Adrenal gland (tissue), 19 donors: ENCODE measurements at places on chromosomes 1 and 21.

DNA sequence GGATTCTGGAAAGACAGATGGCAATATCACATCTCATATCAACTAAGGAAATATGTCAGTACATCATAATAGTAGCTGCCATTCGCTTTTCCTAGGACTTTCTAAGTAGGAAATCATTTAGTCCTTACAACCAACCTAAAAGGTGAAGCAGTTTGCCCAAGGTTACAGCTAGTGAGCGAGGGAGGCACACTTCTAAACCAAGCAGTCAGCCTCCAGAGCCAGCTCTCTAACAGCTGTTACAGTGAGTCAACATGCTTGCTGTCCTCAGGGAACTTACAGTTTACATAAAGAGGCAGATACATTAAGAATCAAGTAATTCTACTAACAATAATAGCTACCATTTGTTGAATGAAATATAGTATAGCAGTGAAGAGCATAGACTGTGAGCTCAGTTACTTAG, 57.1 kb downstream of the GIPC2 start:
- no peak for DNase-seq

DNA sequence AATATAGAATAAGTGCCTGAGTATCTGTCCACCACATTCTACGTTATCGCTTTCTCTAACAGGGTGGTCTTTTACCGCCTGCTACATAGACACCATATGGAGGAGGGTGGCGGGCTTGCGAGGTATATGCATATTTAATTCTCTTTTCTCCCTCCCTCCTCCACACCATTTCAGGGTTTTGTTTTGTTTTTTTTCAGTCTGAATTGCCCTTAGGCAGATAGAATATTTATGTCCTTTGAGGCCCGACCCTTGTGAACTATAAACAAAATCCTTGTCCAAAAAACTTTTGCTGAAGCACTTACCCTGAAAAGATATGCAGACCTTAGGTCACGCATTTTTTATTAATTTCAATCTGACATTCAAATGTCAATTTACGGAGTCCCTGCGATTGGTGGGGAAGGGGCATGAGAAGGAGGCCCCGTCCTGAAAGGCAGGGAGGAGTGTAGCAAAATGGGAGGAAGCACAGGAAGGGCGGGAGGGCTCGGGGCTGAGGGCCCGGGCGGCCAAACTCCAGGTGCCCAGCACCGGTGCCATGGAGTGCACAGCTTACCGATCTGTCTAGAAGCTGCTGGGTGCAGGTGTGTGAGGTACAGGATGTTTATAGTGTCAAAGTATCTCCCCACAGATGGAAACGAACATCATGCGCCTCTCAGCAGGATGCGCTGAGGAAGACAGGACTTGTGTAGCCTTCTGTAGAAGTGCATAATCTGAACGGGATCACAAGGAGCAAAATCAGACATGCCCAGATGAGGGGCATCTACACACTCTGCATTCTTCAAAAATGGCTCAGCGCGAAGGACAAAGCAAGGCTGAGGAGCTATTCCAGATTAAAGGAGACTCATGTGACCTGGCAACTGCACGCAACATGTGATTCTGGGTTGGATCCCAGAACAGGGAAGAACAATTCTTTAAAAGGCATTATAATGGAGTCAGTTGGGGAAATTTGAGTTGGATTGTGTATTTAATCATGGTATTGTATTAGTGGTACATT, 68.8 kb upstream of the LYST start:
- peak; percentile 25 for DNase-seq

GRCh38 chr1:154445040-154445472, 39.9 kb downstream of the IL6R start:
- DNase-seq, result no peak

DNA sequence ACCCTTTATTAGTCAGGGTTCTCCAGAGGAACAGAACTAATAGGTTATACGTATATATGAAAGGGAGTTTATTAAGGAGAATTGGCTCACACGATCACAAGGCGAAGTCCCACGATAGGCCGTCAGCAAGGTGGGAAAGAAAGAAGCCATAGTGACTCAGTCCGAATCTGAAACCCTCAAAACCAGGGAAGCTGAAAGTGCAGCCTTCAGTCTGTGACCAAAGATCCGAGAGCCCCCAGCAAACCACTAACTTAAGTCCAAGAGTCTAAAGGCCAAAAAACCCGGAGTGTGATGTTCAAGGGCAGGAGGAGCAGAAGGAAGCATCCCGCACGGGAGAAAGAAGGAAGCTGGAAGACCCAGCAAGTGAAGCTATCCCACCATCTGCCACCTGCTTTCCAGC, 9.9 kb downstream of the IFNLR1 start:
- no peak for DNase-seq

DNA sequence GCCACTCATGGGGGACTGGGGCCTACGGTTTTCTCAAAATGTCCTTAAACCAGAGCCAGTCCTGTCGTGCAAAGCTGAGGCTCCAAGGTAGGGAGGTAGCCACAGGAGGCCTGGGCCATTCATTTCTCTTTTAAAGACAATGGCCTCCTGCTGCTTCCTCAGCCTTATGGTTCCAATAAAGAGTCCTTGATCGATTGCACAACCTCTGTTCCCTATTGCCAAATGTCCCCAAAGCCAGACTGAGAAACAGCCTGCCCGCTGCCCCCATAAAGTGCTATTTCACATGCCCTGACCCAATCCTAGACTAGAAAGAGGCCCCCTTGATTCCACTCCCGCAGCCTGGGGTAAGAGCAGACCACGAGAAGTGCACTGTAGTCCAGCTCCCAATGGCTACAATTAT, 166.7 kb downstream of the CLIC6 start:
- DNase-seq, result peak; percentile 64

- DNase-seq, result no peak
Observed at GRCh38 chr1:87186346-87186745, 142.3 kb upstream of the LMO4 start.

DNA sequence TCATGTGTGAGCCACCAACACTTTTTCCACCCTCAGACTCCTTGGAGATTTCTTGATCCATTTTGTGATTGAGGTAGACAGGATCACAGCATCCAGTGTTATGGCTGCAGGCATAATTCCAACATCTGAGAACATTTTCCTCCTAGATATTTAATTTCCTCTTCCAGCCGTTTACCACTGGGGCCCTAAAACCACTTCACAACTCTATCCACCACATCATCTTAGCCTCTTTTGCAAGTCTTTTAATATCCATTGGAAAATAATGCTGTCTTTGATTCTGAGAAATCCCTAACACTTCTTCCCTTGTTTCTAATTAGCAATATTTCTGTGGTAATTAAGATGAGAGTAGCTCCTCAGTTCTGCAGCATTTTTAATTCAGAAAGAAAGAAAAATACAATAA, 190.1 kb downstream of the TNR start:
- no peak for DNase-seq

GRCh38 chr1:229474509-229474908, 33.6 kb downstream of the NUP133 start:
- no peak for DNase-seq

- DNase-seq, result no peak
Observed at GRCh38 chr1:102776071-102776470, 332.3 kb downstream of the COL11A1 start.

DNA sequence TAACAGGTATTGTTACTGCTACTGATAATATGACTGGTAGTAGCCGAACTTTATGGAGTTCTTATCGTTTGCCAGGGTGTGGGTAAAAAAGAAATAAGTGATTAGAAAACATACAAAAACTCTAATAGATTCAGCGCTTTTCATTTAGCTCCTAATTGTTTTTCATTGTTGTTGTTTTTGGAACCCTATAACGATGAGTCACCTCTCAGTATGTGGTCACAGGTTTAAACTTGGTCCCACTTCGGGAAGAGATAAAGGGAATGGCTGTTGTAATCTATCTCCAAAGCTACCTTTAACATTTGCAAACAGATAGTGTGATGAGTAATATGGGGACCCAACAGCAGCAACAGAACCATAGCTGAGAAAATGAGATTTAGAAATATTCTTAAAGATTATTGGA, 62.7 kb upstream of the BCL10 start:
- DNase-seq, result no peak

GRCh38 chr1:155941845-155942531, 550 bp downstream of the RXFP4 start:
- no peak for DNase-seq

DNA sequence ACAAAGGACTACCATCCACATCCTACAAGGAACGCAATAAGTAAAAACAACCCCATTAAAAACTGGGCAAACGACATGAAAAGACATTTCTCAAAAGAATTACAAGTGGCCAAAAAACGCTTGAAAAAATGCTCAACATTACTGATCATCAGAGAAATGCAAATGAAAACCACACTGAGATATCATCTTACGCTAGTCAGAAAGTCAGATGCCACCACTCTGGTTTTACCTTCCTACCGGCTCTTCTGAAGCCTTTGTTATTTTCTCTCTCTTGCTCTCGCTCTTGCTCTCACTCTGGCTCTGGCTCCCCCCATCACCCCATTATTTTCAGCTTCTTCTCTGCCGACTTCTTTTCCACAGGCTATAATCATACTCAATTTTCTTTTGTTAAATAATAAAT, 38.8 kb downstream of the VPS45 start:
- DNase-seq, result no peak

- no peak for DNase-seq
Observed at GRCh38 chr1:193322211-193322610, 135.8 kb upstream of the B3GALT2 start.

DNA sequence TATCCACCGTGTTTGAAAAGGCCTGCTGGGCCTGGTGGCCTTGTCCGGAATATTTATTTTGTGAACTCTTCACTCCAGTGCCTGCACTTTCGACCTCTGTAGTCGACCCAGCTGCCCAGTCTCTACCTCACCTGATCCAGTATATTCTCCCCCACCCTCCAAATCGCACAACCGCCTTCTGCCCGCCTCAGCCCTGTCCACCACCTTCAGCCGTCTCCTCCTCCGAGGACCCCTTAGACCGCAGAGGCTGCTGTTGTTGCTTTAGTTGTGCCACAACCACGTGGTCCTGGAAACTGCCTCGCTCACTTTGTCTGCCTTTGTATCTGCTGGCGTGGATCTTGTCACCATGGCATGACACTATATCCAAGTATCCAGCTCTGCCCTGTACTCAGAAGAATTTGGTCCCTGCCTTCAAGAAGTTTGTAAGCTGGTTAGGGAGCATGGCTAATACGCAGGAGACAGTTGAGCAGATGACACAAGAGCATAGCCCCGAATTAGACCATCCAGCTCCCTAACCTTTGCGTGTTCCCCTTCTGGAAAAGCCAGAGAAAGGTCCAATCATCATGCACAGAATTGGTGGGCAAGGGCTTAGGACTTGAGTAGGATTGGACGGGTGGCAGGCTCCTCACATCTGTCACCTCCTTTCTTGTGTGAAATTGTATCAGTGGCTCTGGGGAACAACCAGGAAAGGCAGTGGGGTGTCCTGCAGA, 1.5 kb downstream of the PHGDH start:
- no peak for DNase-seq

- DNase-seq, result no peak
Observed at GRCh38 chr21:44495611-44496563, 40.6 kb downstream of the LRRC3 start.

- DNase-seq, result no peak
Observed at GRCh38 chr1:28340221-28340974, 11.6 kb downstream of the MED18 start.

DNA sequence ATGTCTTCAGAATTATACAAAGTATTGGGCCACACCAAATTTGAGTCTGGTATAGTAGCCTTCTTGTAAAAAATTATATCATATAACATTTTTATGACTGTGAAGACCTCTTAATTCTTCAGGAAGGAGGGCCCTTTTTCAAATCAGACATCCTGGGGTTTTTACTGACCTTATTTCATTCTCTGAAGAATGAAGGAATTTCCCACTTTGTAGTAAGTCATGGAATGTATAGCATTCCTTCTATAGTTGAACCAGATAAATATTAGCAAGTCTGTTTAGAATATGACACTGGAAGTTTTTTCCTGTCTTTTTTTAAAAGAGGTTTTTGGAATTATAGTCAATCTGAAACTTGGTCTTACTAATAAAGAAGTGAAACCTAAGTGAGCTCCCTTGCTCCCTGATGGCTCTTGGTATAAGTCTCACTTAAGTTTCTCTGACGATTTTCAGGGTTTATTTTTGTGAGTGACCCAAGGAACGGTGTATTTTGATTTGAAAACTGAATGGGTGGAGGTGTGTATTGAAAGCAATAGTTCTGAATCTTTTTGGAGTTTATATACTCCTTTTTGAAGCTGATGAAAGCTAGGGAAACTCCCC, 23.7 kb downstream of the SNX27 start:
- no peak for DNase-seq

- no peak for DNase-seq
Observed at GRCh38 chr1:222656391-222657155, 38.7 kb downstream of the MIA3 start.

- DNase-seq, result no peak
Observed at GRCh38 chr1:203629016-203629506, 2.4 kb downstream of the ATP2B4 start.

DNA sequence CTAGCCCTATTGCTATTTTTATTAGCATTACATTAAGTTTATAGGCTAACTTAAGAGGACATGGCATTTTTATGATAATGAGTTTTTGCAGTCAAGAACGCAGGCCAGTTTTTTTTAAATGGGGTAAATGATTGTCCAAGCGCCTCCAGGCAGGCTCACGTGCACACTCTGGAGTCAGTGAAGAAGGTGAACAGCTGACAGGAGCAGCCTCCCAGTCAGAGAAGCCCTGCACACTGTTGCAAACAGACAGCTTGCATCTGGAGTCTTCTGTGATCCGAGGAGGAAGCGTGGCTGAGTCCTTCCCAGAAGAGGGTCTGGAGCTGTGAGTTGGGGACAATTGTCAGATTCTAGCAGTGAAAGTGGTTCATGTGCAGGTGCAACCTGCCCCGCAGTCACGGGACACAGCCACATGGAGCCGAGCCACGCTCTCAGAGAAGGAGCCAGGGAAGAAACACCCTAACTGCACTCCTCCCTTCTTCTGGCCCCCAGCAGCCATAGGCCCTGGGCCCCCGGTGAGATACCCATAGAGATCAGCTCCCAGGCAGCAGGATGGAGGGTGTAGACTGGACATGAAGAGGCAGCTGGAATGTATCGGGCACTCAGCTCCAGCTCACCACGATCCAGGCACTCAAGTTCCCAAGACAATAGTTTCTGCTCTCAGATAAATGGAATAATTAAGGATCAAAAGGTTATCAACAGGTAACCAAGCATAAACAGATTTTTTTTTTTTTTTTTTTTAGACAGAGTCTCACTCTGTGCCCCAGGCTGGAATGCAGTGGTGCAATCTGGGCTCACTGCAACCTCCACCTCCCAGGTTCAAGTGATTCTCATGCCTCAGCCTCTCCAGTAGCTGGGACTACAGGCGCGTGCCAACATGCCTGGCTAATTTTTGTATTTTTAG, 26.4 kb downstream of the CAPN2 start:
- DNase-seq, result no peak

DNA sequence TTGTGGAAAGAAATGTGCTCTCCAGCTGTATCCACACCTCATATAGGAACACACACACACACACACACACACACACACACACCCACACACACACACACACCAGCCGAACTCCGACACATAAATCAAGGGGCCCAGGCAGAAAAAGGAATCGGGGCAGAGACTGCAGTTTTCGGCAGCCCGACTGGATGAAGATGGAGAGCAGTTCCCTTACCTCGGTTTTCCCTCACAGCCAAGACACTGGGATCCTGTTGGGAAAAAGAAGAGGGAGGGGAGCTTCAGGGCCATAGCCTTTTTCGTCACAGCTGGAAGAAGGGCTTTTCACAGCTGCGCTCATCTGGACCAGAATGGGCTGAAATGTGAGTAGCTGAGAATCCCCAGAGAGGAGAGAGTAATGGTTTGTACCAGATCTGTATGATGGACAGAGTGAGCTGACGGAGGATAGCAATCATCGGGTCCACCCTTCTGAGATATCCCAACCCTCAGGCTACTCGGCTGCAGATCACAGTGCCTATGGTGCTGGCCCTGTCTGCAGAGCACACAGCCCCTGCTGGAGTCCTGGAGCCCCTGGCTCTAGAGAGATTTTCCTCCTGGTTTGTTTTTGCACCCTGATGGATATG, 37.7 kb downstream of the PIK3C2B start:
- DNase-seq, result no peak
